Endothelial cell of coronary artery (primary cell): ENCODE measurements at places on chromosomes 7 and 10. TPM values are rescaled to one million over a fixed set of nuclear protein-coding genes. Genes with fewer than 3 reads are reported as not detected.

The PNLIP gene
- not detected in 2 replicates for total RNA-seq

The MYH16 gene
- total RNA-seq, result 0.38 and 0.72 TPM in 2 replicates

The NFE2L3 gene
- total RNA-seq, result 32.2 and 55.4 TPM in 2 replicates

The OR2A42 gene
- total RNA-seq, result 0.09 TPM in 1 of 2 replicates, not detected in the other

The CPA1 gene
- not detected in 2 replicates for total RNA-seq

The ELAPOR2 gene
- 8.6 and 8.9 TPM in 2 replicates for total RNA-seq

The FAM237B gene
- not detected in 2 replicates for total RNA-seq

The MYO1G gene
- total RNA-seq, result under 0.01 and 0.09 TPM in 2 replicates

The GCK gene
- total RNA-seq, result 0.19 and 0.27 TPM in 2 replicates

The CTNNA3 gene
- total RNA-seq, result not detected in 2 replicates

The SORBS1 gene
- total RNA-seq, result 0.28 and 0.54 TPM in 2 replicates

The MYOZ1 gene
- not detected in 2 replicates for total RNA-seq

The SFTPA2 gene
- total RNA-seq, result not detected in 2 replicates
